SW 1271 (cell line): ENCODE measurements at places on chromosomes 1 and 21.

DNA sequence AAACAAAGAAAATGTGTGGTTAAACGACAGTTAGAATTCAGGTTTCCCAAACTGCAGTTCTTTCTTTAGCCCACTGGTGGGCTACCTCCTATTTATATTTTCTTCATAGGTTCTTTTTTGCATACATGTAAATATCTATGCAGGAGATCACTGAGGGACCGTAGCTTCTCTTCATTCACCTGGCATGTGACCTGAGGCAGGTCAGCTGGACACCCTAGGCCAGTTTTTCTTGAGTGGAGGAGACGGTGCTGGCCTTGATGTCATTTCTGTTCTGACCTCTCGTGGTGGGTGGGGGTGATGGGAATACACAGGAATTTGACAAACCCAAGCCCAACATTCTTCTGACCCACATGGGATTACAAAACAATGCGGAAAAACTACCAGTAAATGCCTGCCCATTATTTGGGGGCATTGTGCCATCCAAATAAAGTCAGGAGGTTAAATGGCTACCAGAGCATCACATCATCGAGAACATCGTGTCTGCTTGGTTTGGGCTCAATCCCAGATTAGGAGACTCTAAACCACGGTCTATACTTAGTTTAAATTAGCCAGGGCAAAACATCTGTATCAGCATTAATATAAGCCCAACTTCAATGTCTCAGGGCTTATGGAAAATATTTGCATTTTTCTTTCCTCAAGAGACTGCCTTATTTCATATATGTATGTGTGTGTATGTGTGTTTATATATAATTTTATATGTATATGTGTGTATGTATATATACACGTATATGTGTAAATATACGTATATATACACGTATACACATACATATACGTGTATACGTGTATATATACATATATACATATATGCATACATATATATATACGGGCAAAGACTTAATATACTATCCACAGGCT is 7.4 kb upstream of the IRF2BP2 start:
- no peak for DNase-seq

GRCh38 chr1:942864-943533 is 16.1 kb downstream of the NOC2L start:
- no peak for DNase-seq

- DNase-seq, result no peak
These were observed 1109.3 kb downstream of the PLA2G4A start for GRCh38 chr1:187938092-187938491.

DNA sequence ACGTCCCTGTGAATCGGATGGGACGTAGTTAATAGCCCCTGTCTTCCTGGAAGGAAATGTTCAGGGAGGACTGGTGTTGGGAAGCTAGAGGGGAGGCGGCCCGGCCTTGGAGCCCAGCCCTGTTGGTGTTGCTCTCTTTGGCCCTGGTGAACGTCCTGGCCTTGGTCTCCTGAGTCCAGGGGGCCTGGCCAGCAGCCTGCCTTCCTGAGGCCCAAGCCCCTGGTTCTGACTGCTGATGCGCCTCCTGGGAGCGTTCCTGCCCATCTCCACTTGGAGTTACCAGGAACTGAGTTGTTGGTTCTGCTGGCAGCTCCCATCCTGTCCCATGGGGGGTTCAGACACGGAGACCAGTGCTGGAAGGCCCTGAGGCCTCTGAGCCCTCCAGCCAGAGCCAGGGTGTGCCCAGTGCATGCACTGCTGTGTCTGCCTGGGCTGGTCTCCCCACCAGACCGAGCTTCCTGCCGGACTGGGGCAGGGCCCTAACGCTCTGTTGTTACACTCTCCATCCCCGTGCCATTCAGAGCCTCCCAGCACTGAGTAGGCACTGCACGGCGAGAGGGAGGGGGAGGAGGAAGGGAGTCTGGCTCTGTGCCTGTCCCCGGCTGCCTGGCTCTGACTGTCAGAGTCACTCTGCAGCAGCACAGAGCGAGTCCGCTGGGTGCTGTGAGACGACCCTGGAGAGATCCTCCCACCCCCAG is 382.5 kb upstream of the VAMP3 start:
- DNase-seq, result no peak

- no peak for DNase-seq
These were observed 88.5 kb upstream of the HMCN1 start for GRCh38 chr1:185645686-185646085.

DNA sequence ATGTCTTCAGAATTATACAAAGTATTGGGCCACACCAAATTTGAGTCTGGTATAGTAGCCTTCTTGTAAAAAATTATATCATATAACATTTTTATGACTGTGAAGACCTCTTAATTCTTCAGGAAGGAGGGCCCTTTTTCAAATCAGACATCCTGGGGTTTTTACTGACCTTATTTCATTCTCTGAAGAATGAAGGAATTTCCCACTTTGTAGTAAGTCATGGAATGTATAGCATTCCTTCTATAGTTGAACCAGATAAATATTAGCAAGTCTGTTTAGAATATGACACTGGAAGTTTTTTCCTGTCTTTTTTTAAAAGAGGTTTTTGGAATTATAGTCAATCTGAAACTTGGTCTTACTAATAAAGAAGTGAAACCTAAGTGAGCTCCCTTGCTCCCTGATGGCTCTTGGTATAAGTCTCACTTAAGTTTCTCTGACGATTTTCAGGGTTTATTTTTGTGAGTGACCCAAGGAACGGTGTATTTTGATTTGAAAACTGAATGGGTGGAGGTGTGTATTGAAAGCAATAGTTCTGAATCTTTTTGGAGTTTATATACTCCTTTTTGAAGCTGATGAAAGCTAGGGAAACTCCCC is 23.7 kb downstream of the SNX27 start:
- DNase-seq, result no peak

DNA sequence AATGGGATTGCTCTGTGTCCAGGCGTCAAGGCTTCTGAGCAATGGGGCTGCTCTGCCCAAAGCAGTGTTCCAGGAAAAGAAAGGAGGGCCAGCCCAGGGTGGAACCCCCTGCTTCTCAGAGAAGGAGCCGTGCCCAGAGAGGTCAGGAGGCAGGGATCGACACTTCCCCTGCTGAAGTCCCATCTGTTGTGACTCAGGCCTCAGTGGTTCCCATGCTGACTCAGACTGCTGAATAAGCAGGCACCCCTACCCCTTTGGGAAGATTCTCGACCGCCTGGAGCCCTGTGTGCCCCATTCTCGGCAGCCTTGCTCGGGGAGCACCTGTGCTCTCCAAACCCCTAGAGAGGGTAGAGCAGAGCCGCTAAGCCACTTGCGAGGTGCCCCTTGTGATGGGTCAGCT is 23.9 kb downstream of the PKP1 start:
- DNase-seq, result no peak

GRCh38 chr1:46562498-46562897 is 11.1 kb upstream of the KNCN start:
- DNase-seq, result no peak

GRCh38 chr1:30172299-30172694 is 551.1 kb downstream of the MATN1 start:
- DNase-seq, result no peak

- no peak for DNase-seq
These were observed 116.3 kb downstream of the ST6GALNAC3 start for GRCh38 chr1:76190749-76191424.

- DNase-seq, result no peak
These were observed 1.4 kb downstream of the ITGB2 start for GRCh38 chr21:44919111-44919912.

GRCh38 chr1:192038567-192038966 is 119.7 kb upstream of the RGS18 start:
- DNase-seq, result no peak

DNA sequence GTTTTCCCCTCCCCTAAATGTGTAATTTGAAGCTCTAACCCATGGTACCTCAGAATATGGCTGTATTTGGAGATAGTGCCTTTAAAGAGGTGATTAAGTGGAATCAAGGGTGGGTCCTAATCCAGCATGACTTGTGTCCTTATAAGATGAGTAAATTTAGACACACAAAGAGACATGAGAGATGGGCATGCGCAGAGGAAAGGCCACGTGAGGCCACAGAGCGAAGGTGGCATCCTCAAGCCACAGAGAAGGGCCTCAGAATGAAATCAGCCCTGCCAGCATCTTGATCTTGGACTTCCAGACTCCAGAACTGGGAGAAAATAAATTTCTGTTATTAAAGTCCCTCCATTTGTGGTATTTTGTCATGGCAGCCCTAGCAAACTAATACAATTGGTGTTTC is 2.9 kb upstream of the PLA2G2F start:
- DNase-seq, result no peak

DNA sequence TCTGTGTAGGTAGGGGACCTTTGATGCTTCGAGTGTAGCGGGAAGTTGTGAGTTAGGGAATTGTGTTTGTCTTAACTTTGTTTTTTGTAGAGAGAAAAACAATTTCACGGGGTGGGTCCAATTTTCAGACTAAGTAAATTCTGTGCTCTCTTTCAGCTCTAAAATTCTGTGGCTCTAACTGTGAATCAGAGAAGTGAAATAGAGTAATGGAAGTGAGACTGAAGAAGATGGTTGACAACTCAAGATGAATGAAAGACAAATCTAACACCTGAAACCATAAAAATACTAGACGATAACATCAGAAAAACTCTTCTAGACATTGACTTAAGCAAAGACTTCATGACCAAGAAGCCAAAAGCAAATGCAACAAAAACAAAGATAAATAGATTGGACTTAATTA is 4.4 kb upstream of the FMO1 start:
- DNase-seq, result no peak

GRCh38 chr1:46530791-46531409 is 20.5 kb downstream of the KNCN start:
- no peak for DNase-seq

DNA sequence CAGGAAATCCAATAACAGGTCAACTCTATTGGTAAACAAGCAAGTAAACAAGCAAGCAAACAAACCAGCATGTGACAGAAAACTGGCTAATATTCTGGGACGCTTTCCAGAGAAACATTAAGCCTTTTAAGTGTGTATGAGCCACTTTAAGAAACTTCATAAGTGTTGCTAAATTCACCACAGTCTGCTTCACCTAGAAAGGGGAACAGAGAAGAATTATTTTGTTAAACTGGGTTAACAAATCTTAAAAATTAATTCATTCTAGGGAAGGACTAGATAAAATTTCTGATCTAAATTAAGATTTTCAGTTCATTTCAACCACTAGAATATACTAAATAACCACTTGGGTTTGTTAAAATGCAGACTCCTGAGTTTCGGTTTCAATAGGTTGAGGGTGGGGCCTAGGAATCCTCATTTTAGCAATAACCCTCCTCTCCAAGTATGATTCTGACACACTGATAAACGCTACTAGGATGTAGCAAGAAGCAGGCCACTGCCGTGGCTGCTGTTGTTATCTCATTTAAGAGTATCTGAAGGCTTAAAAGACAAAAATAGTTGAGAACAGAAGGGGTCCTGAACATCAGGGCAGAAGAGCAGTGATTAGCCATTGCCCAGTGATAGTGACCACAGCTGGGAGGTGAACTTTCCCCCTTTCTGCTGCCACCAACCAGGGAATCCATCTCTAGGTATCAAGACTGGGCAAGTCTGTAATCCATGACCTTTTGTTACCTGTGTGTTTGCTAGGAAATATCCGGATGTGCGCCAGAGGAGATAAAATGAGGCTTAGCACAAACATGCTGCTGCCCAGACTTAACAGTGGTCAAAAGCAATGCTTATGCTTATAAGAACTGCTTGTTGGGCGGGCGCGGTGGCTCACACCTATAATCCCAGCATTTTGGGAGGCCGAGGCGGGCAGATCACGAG is 11.2 kb downstream of the CREG1 start:
- DNase-seq, result no peak

DNA sequence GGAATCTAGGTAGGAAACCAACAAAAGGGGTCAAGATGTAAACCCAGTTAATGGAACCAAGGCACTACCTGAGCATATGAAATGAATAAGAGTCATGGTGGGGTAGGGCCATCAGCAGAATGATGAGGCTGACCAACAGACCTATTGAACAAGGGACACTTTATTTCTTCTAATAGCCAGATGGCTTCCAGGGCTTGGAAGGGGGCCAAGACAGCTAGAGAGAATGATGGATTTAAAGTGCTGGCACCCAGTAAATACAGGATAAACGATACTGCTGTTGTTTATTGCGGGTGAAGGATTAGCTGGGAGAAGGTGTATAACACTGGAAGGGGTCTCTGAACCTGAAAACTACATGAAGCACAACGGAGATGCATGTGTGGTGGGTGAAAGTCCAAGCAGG is 15.6 kb downstream of the DDAH1 start:
- DNase-seq, result no peak

DNA sequence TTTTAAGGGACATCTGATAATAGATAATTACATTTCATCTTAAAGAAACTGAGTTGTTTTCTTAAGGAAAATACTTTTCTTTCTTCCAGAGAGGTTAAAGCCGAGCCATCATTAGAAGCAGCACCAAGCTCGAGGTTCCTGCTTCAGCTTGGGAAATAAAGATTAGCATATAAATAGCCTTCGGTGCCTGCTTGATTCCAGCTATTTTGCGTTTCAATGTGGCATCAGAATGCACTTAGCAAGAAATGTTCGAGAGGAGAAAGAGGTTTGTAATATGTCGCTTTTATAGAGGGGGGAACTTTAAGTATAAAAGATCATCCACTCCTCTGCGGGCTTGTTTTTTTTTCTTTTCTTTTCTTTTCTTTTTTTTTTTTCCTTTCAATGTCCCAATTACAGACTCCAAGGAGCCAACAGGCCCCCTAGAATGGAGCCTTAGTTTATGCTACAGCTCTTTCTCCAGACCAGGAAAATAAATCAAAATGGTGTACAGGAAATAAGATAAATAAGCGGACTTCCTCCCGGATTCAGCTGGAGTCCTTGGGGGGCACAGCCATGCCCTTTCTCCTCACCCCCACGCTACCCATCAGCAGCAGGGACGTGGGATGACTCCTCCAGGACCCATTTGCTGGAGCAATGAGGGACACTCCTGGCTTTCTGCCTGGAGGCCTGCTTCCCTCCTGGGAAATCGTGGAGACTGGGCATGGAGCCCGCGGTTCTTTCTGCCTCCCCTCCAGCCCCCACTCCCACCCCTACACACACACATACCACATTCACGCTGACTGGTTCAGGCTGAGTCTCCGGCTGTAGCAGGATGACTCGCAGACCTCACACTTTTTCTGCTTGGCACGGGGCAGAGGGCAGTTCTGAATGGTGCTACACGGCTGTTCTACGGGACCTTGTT is 131.6 kb downstream of the RRAGC start:
- no peak for DNase-seq

- DNase-seq, result no peak
These were observed 150.7 kb downstream of the PBX1 start for GRCh38 chr1:164709541-164710278.

GRCh38 chr1:145717833-145718232 is 1.5 kb upstream of the CD160 start:
- no peak for DNase-seq

DNA sequence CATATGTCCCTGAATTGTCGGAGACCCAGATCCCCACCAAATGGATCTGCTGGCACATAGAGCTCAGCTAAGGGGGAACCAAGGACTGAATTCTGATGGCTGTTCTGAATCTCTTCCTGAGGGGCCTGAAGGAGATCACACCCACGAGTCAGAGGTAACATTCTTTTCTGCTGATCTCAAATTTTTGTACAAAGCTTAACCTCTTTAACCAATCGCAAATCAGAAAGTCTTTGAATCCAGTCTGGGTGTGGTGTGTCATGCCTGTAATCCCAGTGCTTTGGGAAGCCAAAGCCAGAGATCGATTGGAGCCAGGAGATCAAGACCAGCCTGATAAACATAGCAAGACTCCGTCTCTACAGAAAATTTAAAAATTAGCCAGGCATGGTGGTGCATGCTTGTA is 62.8 kb upstream of the PRRC2C start:
- DNase-seq, result no peak
